ENCODE measurements at places on chromosomes 2 and 18.
A peak's percentile ranks its signal among the peaks of the same experiment; 100 is the strongest.

DNA sequence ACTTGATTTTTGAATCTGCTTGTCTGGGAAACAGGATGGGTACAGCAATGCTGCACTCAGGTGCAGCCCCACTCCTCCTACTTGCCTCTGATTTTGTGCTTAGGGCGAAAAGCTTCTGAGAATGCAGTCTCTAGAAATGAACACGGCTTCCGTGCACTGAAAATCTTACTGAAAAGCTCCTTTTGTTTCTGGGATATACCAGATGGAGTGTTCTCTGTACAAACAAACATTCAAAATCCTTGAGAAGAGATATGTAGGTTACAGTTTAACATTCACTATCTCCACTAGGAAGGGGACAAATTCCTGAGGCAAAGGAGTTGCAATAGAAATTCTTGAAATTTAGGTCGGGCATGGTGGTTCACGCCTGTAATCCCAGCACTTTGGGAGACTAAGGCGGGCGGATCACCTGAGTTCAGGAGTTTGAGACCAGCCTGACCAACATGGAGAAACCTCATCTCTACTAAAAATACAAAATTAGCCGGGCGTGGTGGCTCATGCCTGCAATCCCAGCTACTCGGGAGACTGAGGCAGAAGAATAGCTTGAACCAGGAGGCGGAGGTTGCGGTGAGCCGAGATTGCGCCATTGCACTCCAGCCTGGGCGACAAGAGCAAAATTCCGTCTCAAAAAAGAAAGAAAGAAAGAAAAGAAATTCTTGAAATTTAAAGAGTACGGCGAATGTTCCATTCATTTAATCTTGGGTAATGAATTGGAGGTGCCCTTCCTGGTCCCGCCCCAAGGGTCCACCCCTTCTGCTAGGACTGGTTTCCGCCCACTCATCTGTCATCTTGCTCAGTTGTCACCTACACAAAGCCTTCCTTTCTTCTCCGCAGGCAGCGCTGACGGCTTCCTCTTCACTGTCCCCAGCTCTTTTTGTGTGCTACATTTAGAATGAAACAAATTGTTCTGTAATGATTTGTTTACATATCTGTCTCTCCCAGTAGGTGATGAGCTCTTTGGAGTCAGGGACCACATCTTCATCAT, 92.4 kb downstream of the SOCS6 start:
- DNase-seq = peak; percentile 55
- H3K27me3 ChIP-seq = no peaks in the 10 kb centered on the region
- H3K36me3 ChIP-seq = no peaks in the 10 kb centered on the region
- no peak overlapping the region for H3K27ac ChIP-seq
- H3K4me3 ChIP-seq = no peak overlapping the region

GRCh38 chr18:31497836-31498573, at the start of gene DSG2:
DSG2 (plus strand) TSS chr18:31498177; CDS start chr18:31498252, 75 bp downstream.
- no peaks in the 10 kb centered on the region for H3K36me3 ChIP-seq
- DNase-seq = peak; percentile 79
- peak within 1 kb of the TSS; percentile 76 for H3K27ac ChIP-seq
- peak within 1 kb of the TSS; percentile 54 for H3K4me3 ChIP-seq
- peaks cover 6% of the 10 kb centered on the region for H3K4me1 ChIP-seq

GRCh38 chr2:201980389-201980821, 53.2 kb upstream of the FZD7 start:
- H3K4me1 ChIP-seq = peaks cover 3% of the 10 kb centered on the region
- no peak for DNase-seq
- H3K36me3 ChIP-seq = no peaks in the 10 kb centered on the region
- H3K27ac ChIP-seq = no peak overlapping the region
- no peak overlapping the region for H3K4me3 ChIP-seq

- no peak overlapping the region for H3K27ac ChIP-seq
- no peaks in the 10 kb centered on the region for H3K27me3 ChIP-seq
- H3K4me3 ChIP-seq = no peak overlapping the region
- DNase-seq = no peak
- H3K4me1 ChIP-seq = no peaks in the 10 kb centered on the region
Measured at GRCh38 chr2:209074711-209075110, 349.1 kb upstream of the MAP2 start.

- no peak overlapping the region for H3K27ac ChIP-seq
- no peaks in the 10 kb centered on the region for H3K27me3 ChIP-seq
- no peak overlapping the region for H3K4me3 ChIP-seq
- DNase-seq = no peak
- no peaks in the 10 kb centered on the region for H3K4me1 ChIP-seq
Measured at GRCh38 chr18:70139138-70139537, 66.3 kb downstream of the RTTN start.
